ENCODE measurements at places on chromosomes 12 and 14. TPM values are rescaled to one million over a fixed set of nuclear protein-coding genes. Genes with fewer than 3 reads are reported as not detected.

- no peak for DNase-seq
Observed at GRCh38 chr12:10031321-10031720, 839 bp downstream of the CLEC9A start.

GRCh38 chr12:14885718-14886221, at the start of gene MGP:
MGP (minus strand) TSS chr12:14885854; CDS start chr12:14885791, 63 bp downstream.
- peak; percentile 42 for DNase-seq

DNA sequence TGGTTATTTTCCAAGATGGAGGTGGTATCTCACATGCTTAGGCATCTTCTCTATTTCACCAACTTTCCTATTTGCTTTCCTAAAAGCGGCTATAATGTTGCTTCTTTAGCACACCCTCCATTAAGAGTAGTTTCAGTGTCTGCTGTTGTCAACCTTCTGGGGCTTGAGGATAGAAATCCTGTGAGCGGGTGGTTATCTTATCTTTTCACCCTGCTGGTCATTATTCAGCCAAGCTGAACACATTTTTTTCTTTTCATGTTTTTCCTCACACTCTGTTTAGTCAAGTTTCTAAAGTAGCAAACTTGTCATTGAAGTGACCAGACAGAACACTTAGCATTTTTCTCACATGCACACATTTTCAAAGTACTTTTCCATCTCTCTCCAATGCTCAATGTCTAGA, 104.5 kb downstream of the SLC8A3 start:
- DNase-seq: no peak

DNA sequence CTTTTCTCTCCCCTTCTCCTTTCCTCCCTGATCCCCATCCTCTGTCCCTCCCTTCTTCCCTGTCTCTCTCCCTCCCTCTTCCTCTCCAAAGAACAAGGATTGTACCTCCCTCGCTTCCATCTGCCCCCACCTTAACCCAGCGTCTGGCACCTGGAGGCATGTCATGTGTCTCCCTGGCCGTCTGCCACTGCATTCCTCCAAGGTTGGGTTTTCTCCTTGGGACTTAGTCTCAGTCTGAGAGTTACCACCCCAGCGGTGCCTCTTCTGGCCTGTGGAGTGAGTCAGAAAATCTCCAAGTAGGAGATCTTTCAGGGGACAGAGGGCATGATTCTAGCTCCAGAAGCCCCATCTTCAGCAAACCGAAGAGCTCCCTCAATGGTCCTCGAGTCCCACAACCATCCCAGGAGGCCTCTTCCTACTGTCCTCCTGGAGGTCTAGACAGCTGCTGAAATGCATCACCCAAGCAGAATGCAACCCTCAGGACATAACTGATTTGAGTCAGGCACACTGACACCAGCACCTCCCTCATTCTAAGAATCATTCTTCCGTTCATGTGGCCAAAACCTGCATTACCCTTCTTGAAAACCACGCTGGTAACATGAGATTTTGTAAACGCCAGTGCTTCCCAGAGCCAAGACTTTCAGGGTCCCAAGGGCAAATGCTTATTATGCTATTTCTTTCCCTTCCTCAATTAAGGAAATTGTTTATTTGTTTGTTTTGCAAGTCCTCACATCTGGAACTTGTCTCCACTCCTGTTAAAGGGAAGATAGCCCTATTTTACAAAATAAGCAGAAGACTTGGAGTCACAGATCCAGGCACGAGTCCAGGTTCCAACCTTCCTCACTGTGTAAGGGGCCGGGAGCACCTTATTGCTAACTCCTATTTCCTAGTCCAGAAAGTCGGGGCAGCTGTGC, 463.2 kb downstream of the BCL11B start:
- DNase-seq: no peak

DNA sequence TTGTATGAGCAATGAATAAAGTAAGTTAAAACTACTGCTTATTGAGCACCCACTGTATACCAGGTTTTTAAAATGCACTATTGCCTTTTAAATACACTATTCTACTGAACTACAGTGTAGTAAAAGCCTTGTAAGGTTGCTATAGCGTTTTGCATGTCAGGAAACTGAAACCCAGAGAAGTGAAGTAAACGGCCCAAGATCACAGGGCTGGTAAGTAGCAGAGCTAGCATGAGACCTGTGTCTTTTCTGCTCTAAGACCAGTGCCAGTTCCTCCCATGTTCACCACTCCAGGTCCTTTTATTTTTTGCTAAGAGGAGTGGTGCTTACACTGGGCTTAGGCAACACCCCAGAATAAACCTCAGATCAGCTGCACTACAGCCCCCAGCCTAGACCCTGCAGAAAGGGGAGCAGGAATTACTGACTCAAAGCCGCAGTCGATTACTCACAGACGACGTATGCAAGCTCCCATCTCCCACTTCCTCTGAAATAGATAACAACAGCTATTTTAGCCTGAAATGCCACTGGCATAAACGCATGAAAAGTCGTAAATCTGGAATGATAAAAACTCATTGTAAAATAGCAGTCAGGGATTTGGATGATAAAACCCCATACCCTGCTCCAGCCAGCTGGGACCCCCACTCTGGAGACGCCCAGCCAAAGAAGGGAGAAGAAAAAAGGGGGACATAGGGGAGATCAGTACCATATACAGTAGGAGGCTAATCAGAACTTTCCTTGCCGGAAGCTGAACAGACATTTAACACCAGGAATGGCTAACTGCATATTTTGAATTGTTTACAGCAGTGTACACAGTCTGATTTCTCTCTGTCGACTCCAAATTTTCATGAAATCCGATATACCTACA, 108.3 kb downstream of the NUAK1 start:
- no peak for DNase-seq

DNA sequence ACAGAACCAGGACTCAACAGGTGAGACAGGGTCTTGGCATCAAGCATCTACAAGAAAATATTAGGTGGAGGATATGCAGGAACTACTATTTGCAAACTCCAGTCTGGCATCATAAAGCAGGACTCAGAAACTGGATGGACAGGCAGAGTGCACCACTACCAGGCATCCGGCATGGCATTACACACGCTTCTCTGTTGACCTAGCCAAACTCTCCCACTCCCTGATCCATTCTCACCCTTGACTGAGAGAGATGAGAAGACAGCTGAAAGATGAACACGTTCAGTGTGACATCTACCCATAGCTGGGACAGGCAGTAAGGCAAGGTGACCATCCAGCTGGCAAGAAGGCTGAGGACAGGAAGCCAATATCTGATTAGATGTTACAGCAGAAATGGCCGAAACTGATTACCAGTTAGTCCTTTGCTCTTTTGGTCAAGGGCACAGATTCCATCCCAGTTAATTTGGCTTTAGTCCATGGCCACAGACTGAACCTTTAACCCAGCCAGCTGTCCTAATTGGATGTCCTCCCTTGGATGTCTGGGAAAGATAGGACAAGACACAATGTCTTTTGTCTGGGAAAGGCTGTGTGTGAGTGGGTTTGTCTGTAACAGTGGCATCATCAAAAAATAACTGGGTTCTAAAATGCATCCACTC, 71.6 kb downstream of the BBS10 start:
- DNase-seq: no peak

DNA sequence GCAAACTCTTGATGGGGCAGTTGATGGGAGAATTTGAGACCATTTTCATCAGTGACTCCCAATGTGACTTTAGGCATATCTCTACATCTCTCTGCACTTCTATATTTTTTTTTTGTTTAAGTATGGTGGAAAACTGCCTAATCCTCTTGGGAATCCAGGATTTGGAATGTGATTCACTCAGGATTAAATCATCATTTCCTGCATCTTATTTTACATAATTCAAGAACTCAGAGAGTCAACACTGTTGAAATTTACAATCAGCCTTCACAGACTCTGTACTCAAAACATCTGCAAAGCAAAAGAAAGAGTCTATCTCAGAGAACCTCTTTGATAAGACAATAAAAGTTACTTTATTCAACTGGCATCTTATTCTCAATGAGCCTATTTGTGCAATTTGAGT, 260.7 kb upstream of the NOS1 start:
- DNase-seq: no peak

DNA sequence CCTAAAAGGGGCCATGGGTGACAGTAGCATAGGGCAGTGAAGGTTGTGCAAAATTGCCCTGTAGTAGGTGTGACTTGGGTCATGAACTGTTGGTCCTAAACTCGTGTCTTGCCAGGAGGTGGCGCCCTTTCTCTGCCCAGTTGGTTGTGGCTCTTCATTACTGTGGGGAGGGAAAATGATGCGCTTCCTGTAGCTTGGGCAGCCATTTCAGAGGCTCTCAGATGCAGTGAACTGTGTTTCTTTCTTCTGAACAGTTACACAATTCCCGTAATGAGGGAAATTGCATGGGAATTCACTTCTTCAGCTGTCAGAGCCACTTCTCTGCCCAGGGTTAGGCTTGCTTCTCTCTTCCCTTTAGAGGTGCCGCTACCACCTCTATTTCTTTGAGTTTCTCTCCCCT, 148.1 kb upstream of the NRXN3 start:
- DNase-seq: peak; percentile 65

DNA sequence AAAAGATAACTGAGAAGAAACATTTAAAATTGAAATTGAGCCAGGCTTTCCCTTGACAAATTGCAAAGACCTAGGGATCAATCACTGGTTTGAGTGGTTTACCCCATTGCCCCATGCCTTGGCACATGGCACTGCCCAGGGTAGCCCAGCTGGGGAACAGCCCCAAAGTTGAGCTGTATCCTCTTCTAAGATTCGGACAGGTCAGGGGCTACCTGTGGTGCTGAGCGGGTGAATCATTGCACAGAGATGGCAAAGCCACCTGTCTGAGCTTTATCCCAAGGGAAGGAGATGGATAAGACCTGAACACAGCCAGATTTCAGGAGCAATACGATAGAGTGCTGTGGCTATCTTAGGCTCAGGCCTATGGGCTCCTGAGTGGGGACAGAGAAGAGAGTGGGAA, 7.0 kb downstream of the IFI27L2 start:
- DNase-seq: no peak

GRCh38 chr14:77372304-77372841, 4.5 kb downstream of the TMED8 start:
- DNase-seq: no peak

DNA sequence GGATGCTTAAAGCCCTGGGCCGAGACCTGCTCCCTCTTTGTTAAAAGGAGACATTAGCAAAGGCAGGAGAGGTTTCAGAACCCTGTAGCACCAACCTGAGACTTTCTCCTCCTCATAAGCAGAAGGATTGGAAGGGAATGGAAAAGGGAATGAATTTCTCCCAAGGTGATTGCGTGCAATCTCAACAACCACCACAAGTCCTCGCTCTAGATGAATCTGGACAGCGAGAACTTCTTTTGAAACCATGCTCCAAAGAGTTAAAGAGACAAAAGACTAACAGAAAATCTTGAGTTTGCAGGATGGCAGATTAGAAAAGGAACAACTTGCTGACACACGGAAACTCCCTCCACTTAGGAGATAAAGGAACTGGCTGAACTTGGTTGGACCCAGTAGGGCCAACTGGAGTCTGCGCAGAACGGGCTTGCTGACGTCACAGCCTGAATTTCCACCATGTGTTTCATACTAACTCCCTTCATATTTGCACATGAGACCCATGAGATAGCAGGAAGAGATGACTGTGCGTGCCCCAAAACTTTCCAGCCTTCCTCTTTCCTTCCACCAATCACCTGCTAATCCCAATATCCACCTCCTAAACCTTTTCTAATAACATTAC, 137.0 kb downstream of the PTPN11 start:
- no peak for DNase-seq

DNA sequence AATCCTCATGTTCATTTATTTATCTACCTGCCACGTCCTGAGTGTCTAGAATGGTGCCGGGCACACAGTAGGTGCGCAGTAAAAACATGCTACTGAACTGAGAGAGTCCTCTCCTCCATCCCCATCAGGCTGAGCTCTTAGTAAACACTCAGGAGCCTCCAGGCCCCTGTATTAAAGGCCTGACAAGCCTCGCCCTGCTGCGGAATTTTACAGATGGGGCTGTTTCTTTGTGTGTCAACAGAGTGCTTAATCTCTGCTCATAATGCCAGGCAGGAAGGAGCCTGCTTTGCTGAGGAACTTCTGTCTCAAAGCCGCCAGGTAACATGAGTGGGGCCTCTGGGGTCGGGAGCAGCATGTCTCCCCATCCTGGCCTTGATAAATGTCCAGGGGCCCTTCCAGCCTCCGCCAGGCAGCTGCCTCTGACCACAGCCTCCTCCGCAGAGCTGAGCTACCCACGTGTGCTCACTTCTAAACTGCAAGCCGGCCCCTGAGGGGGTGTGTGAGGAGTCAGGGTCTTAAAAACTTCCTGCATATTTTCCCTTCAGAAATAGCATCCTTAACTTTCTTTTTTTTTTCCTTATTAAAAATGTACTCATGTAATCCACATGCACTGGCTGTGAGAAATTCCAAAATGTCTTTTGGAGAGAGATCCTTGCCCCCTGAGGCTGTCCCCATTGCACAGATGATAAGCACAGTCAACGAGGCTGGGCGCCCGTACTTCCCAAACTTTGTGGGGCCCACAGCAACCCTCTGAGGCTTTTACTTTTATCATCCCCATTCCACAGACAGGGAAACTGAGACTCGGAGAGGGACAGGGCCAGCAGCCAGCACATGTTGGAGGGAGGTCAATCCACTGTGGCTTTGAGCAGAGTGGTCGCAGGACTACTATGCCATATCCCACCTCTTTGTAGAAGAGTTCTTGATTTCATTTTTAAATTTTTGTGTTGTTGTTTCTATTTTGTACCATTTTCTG, 116.0 kb upstream of the NCOR2 start:
- DNase-seq: no peak

DNA sequence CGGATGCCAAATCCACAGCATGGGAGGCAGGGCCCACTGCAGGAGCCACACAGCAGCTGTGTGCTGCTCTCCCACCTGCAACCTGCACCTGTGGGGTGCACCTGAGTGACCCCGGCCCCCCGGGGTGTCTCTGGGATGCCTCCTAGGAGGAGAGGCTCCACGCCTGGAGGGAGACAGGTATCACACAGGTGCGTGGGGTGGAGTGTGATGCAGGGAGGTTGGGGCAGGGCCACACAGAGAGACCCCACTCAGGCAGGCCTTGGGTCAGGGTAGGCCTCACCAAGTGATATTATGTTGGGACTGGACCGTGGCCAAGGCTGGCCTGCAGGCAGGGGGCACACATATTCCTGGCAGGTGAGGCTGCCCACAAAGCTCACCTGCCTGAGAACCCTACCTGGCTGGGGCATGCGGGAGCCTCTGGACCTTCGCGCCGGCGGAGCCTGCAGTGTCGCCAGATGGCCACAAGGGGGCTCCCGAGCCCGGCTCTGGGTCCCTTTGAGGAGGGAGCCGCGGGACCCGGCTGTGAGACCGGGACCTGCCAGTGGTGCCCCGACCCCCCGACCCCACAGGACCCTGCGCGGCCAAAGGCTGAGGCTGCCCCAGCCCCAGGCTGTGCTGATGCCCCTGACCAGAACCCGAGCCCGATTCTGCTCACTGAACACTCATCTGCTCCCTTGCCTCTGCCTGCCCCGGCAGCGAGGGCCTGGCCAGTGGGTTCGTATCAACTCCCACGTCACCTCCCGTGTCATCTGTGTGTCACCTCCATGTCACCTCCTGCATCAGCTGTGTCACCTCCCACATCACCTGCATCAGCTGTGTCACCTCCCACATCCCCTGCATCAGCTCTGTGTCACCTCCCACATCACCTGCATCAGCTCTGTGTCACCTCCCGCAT, 11.4 kb downstream of the TMEM121 start:
- peak; percentile 74 for DNase-seq

MYF6 gene
- not detected for total RNA-seq

SOAT2 gene
- total RNA-seq: not detected

NXPH4 gene
- total RNA-seq: 4.6 TPM

LRIG3 gene
- total RNA-seq: 71.6 TPM

MUCL1 gene
- total RNA-seq: not detected

Data from body of pancreas (tissue), 4 donors.